Activated CD4-positive, CD25-positive, alpha-beta regulatory T cell treated with anti-CD3 and anti-CD28 coated beads, Interleukin-2, amount 50 U/mL, for 24 hours (primary cell): ENCODE measurements at places on chromosomes 7 and 10.

GRCh38 chr7:25895792-25896171, 256.2 kb upstream of the NFE2L3 start:
- ATAC-seq, result no peak

GRCh38 chr7:113179313-113179712, 61.0 kb upstream of the SMIM30 start:
- no peak for ATAC-seq

- no peak for ATAC-seq
Observed at GRCh38 chr10:24501056-24501711, 222.5 kb downstream of the ARHGAP21 start.

GRCh38 chr10:131641231-131641630, 259.6 kb upstream of the PPP2R2D start:
- ATAC-seq, result peak; percentile 27

DNA sequence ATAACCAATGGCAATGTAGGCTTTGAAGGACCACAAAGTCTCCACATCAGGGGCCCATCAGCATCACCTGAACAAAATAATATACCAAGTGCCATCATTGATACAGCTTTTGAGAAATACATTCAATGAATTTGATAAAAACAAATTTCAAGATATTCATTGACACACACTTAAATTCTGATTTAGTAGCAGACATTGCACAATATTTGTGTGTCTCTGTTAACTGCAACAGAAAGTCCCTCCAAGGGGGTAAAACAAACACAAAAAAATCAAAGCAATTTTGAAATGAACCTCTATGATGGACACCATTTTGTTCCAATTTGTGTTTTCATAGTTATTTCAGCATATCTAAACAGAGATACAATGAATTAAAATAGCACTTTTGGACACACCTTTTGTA, 86.8 kb upstream of the RSU1 start:
- ATAC-seq, result no peak

- no peak for ATAC-seq
Observed at GRCh38 chr10:75663947-75664664, 232.7 kb downstream of the LRMDA start.

DNA sequence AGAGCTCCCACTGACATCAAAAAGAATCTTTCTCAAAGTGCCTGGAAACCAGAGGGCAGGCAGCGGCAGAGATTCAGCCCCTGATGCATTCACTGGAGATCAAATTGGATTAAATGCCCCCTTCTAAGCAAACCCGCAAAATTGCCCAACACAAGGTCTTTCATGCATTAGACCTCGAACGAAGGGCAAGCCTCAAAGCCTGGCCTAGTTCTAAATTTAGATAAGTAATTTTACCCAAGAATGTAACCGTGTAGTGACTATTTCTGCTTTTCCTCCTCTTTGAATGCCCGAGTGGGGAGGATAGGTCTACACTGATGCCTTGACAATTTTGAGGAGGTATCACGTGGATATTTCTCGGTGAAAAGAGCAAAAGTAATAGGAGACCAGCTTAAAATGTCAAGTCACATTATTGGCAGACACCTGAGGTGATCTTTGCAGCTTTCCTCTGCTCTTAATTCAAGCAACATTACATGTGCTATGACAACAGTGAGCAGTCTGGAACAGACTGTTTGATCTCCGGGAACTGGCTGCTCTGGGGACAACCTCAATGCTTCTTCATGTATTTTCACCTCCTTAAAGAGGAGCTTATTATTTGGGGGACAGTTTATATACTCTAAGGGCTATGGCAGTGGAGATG, 1263.5 kb upstream of the AUTS2 start:
- no peak for ATAC-seq

- no peak for ATAC-seq
Observed at GRCh38 chr7:130490888-130491804, 739 bp upstream of the MEST start.

- no peak for ATAC-seq
Observed at GRCh38 chr10:76319661-76320060, 888.2 kb downstream of the LRMDA start.

DNA sequence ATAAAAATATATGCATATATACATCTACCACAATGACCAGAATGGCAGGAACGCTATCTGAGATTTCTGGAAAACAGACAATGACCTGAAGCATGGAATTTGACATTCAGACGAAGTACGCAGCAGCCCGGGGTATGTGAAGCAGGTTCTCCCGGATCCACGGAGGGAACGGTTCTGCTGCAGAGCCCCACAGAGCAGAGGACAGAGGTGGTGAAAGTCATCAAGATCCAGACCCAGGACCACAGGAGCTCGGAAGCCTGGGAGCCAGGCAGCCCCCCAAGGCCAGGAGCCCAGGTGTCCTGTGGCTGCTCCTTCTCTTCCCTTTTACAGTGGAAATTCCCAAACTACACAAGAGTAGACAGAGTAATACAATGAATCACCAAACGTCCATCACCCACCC, 42.1 kb upstream of the DNAAF5 start:
- no peak for ATAC-seq

DNA sequence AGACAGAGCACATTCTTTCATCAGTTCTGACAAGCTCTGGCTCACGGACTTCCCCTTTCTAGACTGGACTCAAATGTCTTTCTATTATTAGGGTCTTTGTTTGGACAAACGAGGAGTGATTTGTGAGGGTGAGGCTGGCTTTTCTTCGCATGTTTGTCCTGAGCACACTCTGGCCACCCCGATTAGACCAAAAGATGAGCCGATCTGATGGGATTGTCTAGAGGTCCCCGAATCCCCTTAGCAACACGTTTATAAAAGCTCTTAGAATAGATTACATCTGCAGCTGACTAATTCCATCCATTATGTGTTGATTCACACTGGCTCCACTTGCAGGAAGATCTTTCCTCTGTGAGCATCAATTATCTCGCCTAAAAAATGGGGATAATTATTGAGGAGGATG, 675.4 kb upstream of the AUTS2 start:
- ATAC-seq, result no peak

GRCh38 chr10:101597091-101597900, 9.2 kb downstream of the DPCD start:
- ATAC-seq, result no peak

GRCh38 chr7:157011333-157012112, 1.1 kb upstream of the MNX1 start:
- no peak for ATAC-seq

- no peak for ATAC-seq
Observed at GRCh38 chr10:128808921-128809440, 658.1 kb upstream of the MGMT start.

DNA sequence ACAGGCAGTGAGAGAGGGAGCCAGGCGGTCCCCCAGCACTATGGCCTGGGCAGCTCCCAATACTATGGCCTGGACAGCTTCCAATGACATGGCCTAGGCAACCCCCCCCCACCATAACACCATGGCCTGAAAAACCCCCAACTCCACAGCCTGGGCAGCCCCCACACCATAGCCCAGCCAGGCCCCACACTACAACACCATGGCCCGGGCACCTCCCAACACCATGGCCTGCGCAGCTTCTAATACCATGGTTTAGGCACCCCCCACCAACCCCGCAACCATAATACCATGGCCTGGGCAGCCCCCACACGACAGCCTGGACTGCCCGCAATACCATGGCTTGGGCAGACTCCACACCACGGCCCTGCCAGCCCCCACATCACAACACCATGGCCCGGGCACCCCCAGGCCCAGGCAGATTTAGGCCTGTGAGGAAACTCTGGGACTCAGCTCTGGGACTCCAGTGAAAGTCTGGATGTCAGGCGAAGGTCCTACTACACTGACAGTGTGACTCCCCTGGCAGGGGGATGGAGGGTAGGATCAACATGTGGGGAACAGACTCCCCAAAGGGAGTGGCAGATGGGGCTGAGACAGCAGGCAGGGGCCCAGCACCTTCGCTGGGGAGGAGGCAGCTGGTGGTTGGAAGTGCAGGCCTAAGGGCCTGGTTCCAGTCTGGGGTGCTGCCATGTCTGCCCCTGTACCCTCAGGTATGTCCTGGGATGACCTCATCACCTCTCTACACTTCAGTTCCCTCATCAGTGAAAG, 8.7 kb downstream of the CPXM2 start:
- no peak for ATAC-seq

DNA sequence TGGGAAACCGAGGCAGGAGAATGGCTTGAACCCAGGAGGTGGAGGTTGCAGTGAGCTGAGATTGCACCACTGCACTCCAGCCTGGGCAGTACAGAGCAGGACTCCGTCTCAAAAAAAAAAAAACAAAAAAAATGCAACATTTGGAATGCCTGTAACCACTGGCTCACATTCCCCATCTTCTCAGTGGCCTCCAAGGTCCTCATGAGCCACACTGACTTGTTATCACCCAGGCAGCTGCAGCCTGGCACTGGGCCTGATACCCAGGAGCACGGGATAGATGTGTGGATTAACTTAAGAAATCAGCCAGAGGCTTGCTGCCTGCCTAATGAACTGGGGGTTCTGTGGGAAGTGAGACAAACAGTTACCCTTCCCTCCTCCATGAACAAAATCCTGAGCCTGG, 23.0 kb downstream of the JCAD start:
- ATAC-seq, result no peak

DNA sequence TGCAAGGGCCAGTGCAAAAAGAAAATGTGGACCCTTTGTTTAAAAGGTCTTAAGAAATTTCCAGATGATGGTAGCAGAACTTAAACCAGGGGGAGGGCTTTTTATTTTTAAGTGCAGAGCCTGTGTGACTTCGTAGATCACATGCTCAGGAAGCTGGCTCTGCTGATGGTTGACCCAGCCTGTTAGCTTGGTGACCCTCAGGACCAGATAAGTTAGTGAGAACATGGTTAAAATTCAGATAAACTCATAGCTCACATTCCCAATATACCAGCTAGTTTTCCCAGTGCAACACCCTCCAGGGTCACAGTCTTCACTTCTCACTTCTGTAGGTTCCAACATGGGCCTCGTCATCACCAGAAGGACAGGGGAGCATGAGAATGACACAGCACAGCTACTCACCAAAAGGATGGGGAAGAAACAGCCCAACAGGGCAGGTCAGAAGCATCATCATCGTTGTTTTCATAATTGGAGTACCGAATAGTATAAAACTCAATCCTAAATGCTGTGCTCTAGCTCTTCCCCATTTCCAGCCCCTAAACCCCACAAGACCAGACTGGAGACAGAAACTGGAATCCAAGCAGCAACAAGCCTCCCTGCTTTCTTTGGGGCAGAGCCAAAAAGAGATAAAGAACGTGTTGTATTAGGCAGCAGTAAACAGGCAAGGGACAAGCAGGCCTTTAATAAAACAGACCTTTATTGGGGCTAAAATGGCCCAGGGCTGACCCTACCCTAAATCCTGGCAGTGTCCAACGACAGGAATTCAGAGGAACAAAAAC, 102.2 kb upstream of the ANKRD1 start:
- no peak for ATAC-seq

GRCh38 chr7:77327932-77328628, 88.1 kb downstream of the GSAP start:
- ATAC-seq, result no peak

GRCh38 chr7:84264396-84264795, 69.8 kb upstream of the SEMA3A start:
- no peak for ATAC-seq

GRCh38 chr7:143987513-143987912, 12.6 kb upstream of the OR6B1 start:
- no peak for ATAC-seq

GRCh38 chr7:93046641-93047040, 71.1 kb downstream of the SAMD9 start:
- ATAC-seq, result no peak

GRCh38 chr7:30148951-30149459, 14.2 kb downstream of the MTURN start:
- peak; percentile 70 for ATAC-seq
